ENCODE measurements at places on chromosomes 2 and 18.
A peak's percentile ranks its signal among the peaks of the same experiment; 100 is the strongest.

GRCh38 chr18:31736630-31737029, 24.1 kb downstream of the SLC25A52 start:
- DNase-seq, result no peak

GRCh38 chr2:231280846-231281245, 82.4 kb downstream of the ARMC9 start:
- DNase-seq, result no peak

GRCh38 chr18:44742718-44743311, 62.1 kb downstream of the SETBP1 start:
- DNase-seq, result no peak

GRCh38 chr2:174012347-174013314, 47.5 kb upstream of the SP3 start:
- DNase-seq, result peak; percentile 15
